ENCODE measurements at places on chromosomes 12 and 14.

- DNase-seq = no peak
- no peaks in the 10 kb centered on the region for H3K36me3 ChIP-seq
- H3K27me3 ChIP-seq = no peaks in the 10 kb centered on the region
- H3K4me1 ChIP-seq = no peaks in the 10 kb centered on the region
- no peak overlapping the region for H3K4me3 ChIP-seq
- no peak overlapping the region for H3K27ac ChIP-seq
These were observed 181.9 kb downstream of the PRKCH start for GRCh38 chr14:61503167-61503801.

- no peak overlapping the region for H3K27ac ChIP-seq
- no peak overlapping the region for H3K4me3 ChIP-seq
- H3K27me3 ChIP-seq = no peaks in the 10 kb centered on the region
- DNase-seq = no peak
These were observed 70.0 kb downstream of the KIF21A start for GRCh38 chr12:39372929-39373328.

DNA sequence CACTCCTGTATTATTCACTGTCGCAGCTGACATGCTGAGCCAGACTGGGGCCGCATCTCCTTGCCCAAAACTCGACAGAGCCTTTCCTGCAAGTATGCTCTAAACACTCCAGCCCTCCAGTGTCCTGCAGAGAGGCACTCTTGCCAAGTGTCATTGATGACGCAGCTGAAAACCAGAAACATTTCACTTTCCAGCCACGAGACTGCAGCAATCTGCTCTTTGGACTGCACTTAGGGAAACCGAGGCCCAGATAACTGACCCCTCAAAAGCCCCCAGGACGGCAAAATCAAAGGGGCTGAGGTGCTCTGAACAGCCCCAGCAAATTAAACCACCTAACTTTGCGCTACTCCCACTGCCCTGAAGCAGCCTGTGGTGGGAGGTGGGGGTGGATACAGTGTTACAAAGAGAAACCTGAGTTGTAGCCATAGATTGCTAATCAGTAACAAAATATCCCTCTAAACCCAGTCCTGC, 2.6 kb downstream of the CCDC85C start:
- peak overlapping the region; percentile 12 for H3K27ac ChIP-seq
- no peaks in the 10 kb centered on the region for H3K36me3 ChIP-seq
- peaks cover 24% of the 10 kb centered on the region for H3K4me1 ChIP-seq
- peak overlapping the region; percentile 85 for H3K4me3 ChIP-seq
- peak; percentile 53 for DNase-seq

- no peak overlapping the region for H3K27ac ChIP-seq
- H3K27me3 ChIP-seq = no peaks in the 10 kb centered on the region
- H3K4me1 ChIP-seq = no peaks in the 10 kb centered on the region
- H3K4me3 ChIP-seq = no peak overlapping the region
These were observed 40.5 kb downstream of the RPS29 start for GRCh38 chr14:49545716-49546115.

- peaks cover 18% of the 10 kb centered on the region for H3K36me3 ChIP-seq
- no peak overlapping the region for H3K27ac ChIP-seq
- peaks cover 9% of the 10 kb centered on the region for H3K4me1 ChIP-seq
- no peaks in the 10 kb centered on the region for H3K27me3 ChIP-seq
These were observed 11.6 kb upstream of the NEK9 start for GRCh38 chr14:75138492-75138891.

DNA sequence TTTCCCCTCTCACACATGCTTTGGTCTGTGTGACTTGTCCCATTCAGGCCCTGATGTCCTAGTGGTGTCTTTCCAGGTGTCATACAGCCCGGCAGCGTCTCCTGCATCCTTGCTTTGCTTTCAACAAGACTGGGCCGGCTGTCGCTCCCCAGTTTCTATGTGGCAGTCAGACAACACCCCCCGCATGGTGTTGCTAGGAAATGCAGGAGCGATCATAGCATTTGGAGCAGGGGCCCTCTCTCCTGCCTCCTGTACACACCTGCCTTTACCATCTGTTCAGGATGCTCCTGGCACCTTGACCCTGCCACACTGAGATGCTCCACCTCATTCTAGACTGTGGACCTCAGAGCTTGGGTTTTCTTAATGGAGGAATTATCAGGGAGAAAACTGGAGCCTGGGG, 29.5 kb downstream of the CACNA1C start:
- no peak for DNase-seq
- no peak overlapping the region for H3K27ac ChIP-seq
- H3K36me3 ChIP-seq = no peaks in the 10 kb centered on the region
- H3K27me3 ChIP-seq = no peaks in the 10 kb centered on the region
- no peak overlapping the region for H3K4me3 ChIP-seq

GRCh38 chr12:1529862-1530591, 64.4 kb downstream of the FBXL14 start:
- no peak overlapping the region for H3K27ac ChIP-seq
- peaks cover 10% of the 10 kb centered on the region for H3K4me1 ChIP-seq
- no peak for DNase-seq
- H3K36me3 ChIP-seq = no peaks in the 10 kb centered on the region
- H3K4me3 ChIP-seq = peak overlapping the region; percentile 50

DNA sequence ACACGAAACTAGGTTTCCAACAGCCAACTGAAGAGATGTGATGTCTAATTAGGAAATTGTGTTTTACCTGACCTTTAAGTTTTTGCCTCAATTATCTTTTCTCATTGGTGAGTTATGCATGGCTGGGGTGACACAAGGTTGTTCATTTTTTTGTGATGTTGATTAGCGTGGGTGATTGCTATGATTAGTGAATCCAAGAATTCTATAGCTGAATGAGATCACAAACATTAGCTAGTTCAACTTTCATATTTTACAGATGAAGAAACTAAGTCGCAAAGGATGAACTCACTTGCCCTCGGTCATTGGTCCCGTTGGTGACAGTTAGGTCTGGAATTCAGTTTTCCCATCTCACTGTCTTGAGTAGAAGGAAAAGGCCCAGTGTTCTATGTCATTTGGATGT, 32.6 kb upstream of the LMNTD1 start:
- no peaks in the 10 kb centered on the region for H3K4me1 ChIP-seq
- H3K27ac ChIP-seq = no peak overlapping the region
- no peak overlapping the region for H3K4me3 ChIP-seq

GRCh38 chr14:61477712-61478462, 156.5 kb downstream of the PRKCH start:
- DNase-seq = no peak
- no peaks in the 10 kb centered on the region for H3K36me3 ChIP-seq
- no peaks in the 10 kb centered on the region for H3K27me3 ChIP-seq
- peaks cover 8% of the 10 kb centered on the region for H3K4me1 ChIP-seq
- H3K27ac ChIP-seq = no peak overlapping the region

DNA sequence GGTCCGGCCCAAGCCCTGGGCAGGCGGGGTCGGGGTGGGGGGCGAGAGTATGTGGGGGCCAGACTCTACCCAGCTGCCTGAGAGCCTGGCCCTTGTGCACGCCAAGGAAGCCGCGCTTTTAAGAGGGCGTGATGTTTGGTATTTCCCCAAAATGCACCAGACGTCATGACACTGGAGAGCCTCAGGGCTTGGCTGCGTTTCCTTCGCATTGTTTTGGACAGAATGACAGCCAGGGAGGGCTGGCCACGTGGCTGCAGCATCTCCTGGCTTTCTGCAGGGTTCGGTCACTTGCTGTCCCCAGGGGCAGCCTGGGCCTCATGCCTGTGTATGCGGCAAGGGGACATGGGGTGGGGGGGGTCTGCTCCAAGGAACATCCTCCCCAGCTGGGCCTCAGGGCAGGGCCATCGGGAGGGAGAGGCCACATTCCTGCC, 16.1 kb upstream of the NUDT14 start:
- no peaks in the 10 kb centered on the region for H3K27me3 ChIP-seq
- no peaks in the 10 kb centered on the region for H3K36me3 ChIP-seq
- H3K4me1 ChIP-seq = peaks cover 39% of the 10 kb centered on the region
- no peak overlapping the region for H3K27ac ChIP-seq
- no peak for DNase-seq

DNA sequence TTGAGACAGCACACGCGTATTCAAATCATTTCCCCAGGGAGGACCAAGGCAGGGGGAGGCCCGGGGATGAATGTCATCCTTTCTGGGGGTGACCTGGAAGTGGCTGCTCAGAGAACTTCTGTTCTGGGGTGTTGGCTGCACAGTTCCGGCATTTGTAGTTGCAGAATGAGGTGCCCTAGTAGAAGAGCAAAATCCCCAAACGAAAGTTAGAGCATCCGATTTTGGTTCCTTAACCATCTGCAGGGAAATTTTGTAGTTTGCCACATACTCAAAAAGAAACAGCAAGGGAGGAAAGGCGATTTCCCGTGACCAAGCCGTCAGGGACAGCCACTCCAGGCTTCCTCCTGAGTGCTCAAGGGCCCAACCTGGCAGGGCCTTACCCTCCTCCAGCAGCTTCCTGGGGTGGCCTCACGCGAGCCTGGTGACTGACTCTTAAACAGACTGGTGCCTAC, 13.0 kb upstream of the TRAF3 start:
- H3K4me3 ChIP-seq = no peak overlapping the region
- no peak overlapping the region for H3K27ac ChIP-seq
- H3K4me1 ChIP-seq = peaks cover 24% of the 10 kb centered on the region

GRCh38 chr12:71840231-71840847, 780 bp downstream of the TBC1D15 start:
- peak overlapping the region; percentile 89 for H3K27ac ChIP-seq
- H3K27me3 ChIP-seq = no peaks in the 10 kb centered on the region
- peak overlapping the region; percentile 76 for H3K4me3 ChIP-seq
- DNase-seq = peak; percentile 38
- H3K36me3 ChIP-seq = no peaks in the 10 kb centered on the region

GRCh38 chr12:57732726-57733593, 5.6 kb downstream of the AGAP2 start:
- H3K4me3 ChIP-seq = no peak overlapping the region
- DNase-seq = no peak

DNA sequence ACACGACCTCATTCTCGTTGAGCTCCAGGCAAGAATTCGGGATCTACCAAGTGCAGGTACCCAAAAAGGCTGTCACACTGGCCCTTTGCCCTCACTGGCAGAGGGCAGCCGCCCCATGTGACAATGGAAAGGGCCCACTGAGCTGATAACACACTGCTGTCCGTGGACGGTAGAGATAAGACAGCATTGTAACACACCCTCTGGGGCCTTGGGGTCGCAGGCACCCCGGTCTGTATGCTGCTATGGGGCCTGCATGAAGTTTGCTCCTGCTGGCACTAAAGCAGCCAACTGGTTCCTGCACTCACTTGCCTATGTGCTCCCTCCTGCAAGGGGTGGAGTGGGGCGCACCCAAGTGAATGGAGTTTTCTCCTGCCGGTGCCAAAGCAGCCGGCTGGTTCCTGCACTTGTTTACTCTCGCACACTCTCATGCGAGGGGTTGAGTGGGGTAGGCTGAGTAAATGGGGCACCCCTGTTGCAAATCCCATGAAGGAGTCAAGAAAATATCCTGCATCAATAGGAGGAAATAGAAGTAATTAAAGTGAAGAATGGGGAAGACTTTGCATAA, 477.9 kb downstream of the ATP23 start:
- H3K27ac ChIP-seq = no peak overlapping the region
- no peaks in the 10 kb centered on the region for H3K36me3 ChIP-seq
- no peak overlapping the region for H3K4me3 ChIP-seq
- H3K27me3 ChIP-seq = no peaks in the 10 kb centered on the region
- H3K4me1 ChIP-seq = no peaks in the 10 kb centered on the region

DNA sequence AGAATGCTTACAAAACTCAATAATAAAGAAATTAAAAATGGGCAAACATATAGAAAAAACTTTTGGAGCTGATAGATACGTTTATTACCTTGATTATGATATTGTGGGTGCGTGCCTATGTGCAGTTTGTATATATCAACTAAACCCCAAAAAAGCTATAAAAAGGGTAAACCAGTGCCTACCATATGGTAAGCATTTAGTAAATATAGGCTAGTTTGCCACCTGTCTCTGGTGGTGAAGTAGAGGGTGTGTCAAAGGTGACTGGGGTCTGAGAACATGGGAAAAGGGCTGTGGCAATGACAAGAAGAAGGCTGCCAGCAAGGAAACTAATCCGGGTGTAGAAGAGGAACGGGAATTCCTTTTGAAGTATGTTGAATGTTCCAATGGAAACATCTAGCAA, 18.3 kb downstream of the GALNT8 start:
- no peaks in the 10 kb centered on the region for H3K36me3 ChIP-seq
- DNase-seq = no peak
- no peaks in the 10 kb centered on the region for H3K4me1 ChIP-seq
- H3K27me3 ChIP-seq = peaks cover 82% of the 10 kb centered on the region

GRCh38 chr12:97597031-97597751, 134.6 kb downstream of the RMST start:
- no peaks in the 10 kb centered on the region for H3K4me1 ChIP-seq
- peaks cover 57% of the 10 kb centered on the region for H3K27me3 ChIP-seq
- DNase-seq = no peak
- no peak overlapping the region for H3K27ac ChIP-seq

GRCh38 chr12:132834181-132834711, 5.6 kb upstream of the GOLGA3 start:
- H3K4me3 ChIP-seq = no peak overlapping the region
- no peaks in the 10 kb centered on the region for H3K36me3 ChIP-seq
- no peaks in the 10 kb centered on the region for H3K4me1 ChIP-seq

DNA sequence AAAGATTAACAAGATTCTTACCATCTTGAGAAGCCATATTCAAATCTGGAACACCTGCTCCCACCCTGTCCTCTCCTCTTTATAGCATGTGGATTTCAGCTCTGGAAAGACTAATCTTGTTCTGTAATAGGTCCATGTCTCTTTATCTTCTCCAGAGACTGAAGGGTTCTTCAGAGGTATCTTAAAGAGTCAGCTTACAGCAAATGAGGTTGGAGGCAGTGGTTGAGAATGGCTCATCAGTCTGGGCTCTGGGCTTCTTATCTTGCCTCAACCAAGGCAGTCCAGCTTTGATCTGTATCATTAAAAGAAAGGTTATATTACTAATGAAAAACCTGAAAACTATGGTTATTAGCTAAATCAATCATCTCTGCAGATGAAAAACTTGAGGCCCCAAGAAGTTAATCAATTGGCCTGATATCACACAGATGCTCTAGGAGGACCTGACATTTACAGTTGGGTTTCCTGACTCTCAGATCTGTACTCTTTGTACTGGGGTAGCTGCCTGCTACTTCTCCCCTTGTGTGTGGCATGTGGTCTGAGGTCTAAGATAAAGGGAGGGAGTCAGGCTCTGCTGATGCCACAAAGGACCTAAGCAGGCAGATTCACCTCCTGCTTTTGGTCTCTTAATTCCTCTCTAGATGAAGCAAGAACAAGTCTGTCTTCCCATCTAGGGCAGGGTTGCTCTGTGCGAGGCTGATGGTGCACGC, 1.7 kb upstream of the AKAP6 start:
- no peaks in the 10 kb centered on the region for H3K27me3 ChIP-seq
- H3K36me3 ChIP-seq = no peaks in the 10 kb centered on the region
- no peak for DNase-seq
- H3K27ac ChIP-seq = no peak overlapping the region

- DNase-seq = no peak
- H3K36me3 ChIP-seq = no peaks in the 10 kb centered on the region
- no peak overlapping the region for H3K27ac ChIP-seq
- no peaks in the 10 kb centered on the region for H3K4me1 ChIP-seq
These were observed 991.6 kb downstream of the SLC6A15 start for GRCh38 chr12:83920821-83921547.

DNA sequence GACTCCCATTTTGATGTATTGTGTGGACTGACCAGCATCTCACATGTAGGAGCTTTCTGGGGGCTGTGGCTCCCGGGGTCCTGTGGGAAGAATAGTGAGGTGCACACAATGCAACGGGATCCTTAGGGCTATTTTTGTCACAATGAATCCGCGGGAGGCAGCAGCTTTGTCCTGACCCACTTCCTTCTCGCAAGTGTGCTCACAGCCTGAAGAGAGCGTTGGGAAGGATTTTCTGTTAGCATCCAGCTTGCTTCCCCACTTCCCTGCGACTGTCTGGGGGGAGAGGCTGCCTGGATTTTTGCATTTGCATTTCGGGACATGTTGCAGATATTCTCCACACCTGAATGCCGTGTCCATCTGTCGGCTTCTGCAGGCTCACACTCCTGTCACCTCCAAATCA, 31.9 kb downstream of the FZD10 start:
- no peaks in the 10 kb centered on the region for H3K36me3 ChIP-seq
- H3K27me3 ChIP-seq = no peaks in the 10 kb centered on the region
- no peak overlapping the region for H3K27ac ChIP-seq

All from A673 (cell line).